Right cardiac atrium (tissue), 5 donors: ENCODE measurements at places on chromosomes 4 and X. TPM values are rescaled to one million over a fixed set of nuclear protein-coding genes. Genes with fewer than 3 reads are reported as not detected.

Gene PDE6B
- 3.6 TPM for polyA plus RNA-seq

Gene ITGB1BP2
- polyA plus RNA-seq, result 186 TPM

Gene INPP4B
- 2.9 TPM for polyA plus RNA-seq

Gene VEGFC
- polyA plus RNA-seq, result 4.9 TPM

Gene ACE2
- 3.6 TPM for polyA plus RNA-seq

Gene OPRPN
- polyA plus RNA-seq, result not detected

Gene CXCL1
- 4.4 TPM for polyA plus RNA-seq

Gene HEPH
- polyA plus RNA-seq, result 16.0 TPM

Gene ESX1
- polyA plus RNA-seq, result not detected

Gene TMEM271
- not detected for polyA plus RNA-seq

Gene RRH
- polyA plus RNA-seq, result not detected

Gene ADH7
- 0.02 TPM for polyA plus RNA-seq
